Colonic mucosa (tissue), 4 donors: ENCODE measurements at places on chromosomes 7 and 10. TPM values are rescaled to one million over a fixed set of nuclear protein-coding genes. Genes with fewer than 3 reads are reported as not detected.

Gene SEMA3C
- 41.9 TPM for total RNA-seq

DNA sequence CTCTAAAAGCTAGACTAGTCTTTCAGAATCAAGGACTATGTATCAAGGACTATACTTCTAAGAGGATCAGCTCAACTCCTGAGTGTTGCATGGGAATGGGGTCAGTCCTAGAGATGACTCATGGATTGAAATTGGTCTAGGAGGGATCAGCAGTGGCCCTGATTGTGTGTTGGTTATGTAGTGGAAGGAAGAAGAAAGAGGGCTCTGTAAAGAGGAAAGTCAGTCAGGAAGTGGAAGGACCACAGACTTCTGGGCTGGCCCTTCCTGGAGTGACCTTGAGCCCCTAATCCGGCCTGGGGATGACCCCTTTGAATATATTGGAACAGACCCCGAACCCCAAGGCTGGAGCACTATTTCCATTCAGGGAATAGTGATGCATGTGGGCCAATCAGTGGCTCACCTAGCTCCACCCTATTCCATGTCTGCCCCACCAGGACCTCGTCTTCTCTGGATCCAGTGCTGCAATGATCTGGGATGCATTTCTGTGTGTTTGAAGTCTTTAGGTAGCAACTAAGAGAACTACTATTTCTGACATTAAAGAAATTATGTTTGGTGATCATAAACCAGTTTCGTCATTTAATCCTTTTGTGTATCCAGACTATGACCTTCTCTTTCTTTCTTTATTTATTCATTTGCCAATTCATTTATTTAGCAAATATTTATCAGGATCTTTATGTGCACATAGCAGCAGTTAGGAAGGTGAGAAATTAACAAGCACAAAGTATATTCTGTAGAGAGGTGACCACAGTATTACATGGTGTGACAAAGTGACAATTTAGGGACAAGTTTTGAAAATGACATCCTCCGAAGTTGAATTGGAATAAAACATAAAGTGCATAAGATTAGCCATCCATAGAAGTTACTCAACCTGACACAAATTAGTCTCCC lies 48.6 kb upstream of the KIF5B start:
- no peak for DNase-seq

Gene ZNF487
- 4.5 TPM for total RNA-seq

Gene LIMK1
- total RNA-seq, result 16.5 TPM

DNA sequence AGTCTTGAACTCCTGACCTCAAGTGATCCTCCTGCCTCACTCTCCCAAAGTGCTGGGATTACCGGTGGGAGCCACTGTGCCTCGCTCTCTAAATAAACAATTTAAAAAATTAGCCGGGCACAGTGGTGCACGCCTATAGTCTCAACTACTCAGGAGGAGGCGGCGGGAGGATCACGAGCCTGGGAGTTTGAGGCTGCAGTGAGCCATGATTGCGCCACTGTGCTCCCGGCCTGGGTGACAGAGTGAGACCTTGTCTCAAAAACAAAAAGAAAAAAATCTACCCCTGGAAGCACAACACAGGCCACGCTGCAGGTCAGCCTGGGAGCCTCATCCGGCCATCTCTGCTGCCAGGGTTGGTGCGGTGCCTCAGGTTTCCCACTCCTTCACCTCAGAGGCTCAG lies 3.8 kb upstream of the EIF3B start:
- no peak for DNase-seq

Gene PNLIPRP3
- total RNA-seq, result not detected

DNA sequence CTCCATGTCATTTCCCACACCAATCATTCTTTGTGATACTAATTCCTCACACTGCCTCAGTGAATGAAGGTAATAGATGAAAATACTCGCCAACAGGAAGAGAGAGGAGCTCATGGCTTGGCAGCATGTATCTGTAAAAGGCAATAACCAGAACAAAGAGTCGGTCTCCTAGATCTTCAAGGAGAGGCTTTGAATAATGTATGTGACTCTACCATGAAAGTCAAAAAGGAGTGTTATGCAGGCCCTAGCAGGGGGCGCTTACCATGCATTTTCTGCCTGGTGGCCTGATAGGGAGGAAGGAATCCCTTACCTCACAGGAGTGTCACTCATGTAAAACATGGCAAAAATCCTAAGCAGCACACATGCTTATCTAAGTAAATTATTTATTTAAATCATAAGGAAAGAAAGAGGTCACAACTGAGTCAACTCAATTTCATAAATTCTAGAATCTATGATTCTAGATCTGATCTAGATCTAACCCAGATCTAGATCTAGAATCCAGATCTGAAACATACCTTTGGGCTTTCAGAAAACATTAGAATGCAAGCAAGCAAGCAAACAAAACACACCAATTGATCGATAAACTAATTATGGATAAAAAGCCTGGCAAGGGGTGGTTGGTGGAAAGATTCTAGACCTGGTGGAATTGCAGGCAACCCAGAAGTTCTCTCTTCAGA lies 226.3 kb upstream of the KLF6 start:
- DNase-seq, result no peak

Gene TUBAL3
- total RNA-seq, result 12.8 TPM

Gene DAGLB
- 15.6 TPM for total RNA-seq

GRCh38 chr10:121322776-121323175 lies 275.5 kb downstream of the FGFR2 start:
- no peak for DNase-seq

Gene TMEM213
- not detected for total RNA-seq

GRCh38 chr7:1742555-1743303 lies 72.7 kb downstream of the ELFN1 start:
- peak; percentile 87 for DNase-seq

Gene NPFFR1
- total RNA-seq, result 0.08 TPM

Gene CTNNA3
- total RNA-seq, result 1.1 TPM

- no peak for DNase-seq
Measured at GRCh38 chr10:32068569-32068968, 12.3 kb upstream of the KIF5B start.

DNA sequence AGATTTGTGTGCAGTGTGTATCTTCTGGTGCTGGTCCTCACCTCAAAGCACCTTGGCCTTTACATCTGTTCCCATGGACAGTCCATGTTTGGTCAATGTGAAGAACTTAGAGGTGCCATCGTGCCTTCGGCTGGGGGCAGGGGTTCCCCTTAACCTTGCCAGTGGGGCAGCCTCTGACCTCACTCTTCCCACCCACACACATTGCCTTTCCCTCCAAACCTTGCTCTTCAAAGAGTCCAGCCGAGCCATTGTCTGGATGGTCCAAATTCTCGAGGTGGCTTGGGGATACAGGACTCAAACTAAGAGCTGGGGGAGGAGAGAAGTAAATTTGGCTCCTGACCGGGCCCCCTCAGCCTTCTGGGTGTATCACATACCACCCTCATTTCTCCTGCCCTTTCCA lies 76.2 kb upstream of the HABP2 start:
- DNase-seq, result no peak

Gene CCL24
- total RNA-seq, result 18.4 TPM

DNA sequence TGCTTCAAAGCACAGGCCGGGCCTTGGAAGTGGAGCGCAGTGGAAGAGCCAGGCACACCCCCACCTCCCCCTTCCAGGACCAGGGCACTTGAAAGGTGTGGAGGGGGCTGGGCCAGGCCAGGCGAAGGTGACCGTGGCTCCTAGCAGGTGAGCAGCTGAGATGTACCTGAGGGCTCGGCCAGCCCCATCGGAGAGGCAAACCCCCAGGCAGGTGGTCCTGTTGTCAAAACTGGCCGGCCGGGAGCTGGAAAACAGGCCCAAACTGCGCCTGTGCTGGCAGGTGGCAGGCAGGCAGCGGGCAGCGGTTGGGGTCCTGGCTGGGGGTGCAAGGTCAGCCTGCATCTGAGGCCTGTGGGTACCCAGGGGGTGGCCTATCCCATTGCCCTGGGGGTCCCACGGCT lies 96.4 kb upstream of the DNAAF5 start:
- no peak for DNase-seq

DNA sequence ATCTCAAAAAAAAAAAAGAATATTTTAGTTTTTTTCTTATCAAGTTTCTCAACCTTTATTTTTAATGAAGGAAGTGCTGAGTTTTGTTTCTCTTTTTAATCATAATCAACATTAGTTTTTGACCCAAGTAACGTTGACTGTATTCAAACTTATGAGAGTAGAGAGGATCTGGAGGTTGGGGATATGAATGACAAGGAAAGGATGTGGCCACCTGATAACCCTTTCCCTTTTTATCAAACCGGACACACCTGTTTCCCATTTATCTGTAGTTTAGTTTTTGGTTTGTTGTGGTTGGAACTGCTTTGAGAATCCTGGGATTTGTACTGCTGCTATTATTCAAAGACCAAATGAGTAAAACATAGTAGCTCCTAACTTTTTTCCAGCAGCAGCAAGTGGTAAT lies 38.6 kb downstream of the HACD1 start:
- DNase-seq, result no peak

GRCh38 chr7:7990441-7990761 lies 21.8 kb downstream of the GLCCI1 start:
- no peak for DNase-seq

DNA sequence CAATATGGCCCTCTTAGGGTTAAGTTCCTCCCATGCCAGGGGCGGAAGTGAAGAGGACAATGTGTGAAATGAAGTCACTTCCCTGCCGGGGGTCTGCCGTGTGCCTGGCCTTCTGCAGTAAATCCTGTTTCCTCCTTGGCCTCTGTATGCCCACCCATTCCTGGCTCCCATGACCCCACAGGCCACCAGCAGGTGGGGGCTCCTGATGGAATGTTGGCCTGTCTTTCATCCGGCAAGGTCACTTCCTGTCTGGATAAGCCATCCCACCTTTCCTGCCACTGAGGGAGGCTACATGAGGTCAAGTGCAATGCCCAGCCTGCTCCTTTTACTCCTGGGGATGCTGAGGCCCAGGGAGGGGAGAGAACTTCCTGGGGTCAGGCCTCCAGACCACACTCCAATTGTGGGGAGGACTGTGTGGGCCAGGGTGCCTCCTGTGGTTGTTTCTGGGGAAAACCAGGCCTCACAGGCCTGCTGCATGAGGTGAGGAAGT lies 22.3 kb downstream of the PALD1 start:
- DNase-seq, result no peak
